Stimulated activated CD8-positive, alpha-beta memory T cell treated with anti-CD3 and anti-CD28 coated beads, Interleukin-4, amount 100 ng/mL, for 1 hour (primary cell): ENCODE measurements at places on chromosomes 5 and 9.
A peak's percentile ranks its signal among the peaks of the same experiment; 100 is the strongest.

DNA sequence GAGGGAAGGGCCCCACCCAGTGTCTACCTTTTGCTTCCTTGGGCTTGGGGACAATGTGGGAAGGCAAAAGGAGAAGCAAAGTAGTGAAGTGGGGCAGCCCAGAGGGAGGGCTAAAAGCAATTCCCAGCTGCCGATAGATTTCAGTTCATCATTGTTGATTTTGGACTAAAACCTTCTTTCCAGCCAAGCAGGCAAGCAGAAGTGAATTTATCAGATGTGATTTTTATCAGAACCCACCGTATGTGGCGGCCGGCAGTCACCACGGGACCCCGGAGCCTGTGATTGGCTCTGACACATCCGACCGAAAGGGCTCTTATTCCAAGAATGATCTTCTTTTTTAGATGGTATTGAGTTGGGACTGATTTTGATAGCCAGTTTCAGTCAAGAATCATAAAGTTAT, 559.9 kb downstream of the PSAT1 start:
- DNase-seq, result no peak

DNA sequence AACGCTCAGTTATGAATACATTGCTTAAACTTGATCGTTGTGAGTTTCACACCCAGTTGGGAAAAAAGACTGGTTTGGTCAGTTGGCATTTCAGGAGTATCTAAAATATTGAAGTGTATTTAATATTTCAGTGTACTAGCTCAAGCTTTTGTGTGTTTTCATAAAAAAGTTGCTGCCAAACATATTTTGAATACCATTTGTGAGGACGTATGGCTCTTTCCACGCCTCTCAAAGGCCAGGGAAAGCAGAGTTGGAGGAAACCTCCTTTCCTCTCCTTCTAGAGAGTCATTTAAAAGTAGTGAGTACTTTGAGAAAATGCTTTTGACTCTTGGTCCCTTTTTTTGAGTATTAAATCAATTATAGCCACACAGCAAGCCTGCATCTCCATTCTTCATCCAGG, 43.2 kb upstream of the ANKRD33B start:
- DNase-seq, result no peak

DNA sequence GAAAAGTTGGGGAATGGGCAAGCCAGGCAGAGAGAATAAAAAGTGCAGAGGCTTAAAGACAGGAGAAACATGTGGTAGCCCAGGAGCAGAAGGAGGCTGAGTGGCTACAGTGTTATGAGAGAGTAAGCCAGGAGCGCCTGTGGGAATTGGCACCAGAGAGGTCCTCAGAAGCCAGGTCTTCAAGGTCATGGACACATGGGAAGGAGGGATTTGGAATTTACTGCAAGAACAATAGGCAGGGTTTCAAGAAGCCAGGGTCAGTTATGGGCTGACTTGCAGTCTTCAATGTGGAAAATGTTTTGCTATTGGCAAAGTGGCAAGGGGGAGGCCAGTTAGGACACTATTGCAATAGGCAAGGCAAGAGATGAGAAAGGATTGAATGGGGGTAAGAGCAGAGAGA, 29.3 kb downstream of the ERAP1 start:
- no peak for DNase-seq

GRCh38 chr9:8860925-8861324, 1061.3 kb upstream of the DMAC1 start:
- no peak for DNase-seq

DNA sequence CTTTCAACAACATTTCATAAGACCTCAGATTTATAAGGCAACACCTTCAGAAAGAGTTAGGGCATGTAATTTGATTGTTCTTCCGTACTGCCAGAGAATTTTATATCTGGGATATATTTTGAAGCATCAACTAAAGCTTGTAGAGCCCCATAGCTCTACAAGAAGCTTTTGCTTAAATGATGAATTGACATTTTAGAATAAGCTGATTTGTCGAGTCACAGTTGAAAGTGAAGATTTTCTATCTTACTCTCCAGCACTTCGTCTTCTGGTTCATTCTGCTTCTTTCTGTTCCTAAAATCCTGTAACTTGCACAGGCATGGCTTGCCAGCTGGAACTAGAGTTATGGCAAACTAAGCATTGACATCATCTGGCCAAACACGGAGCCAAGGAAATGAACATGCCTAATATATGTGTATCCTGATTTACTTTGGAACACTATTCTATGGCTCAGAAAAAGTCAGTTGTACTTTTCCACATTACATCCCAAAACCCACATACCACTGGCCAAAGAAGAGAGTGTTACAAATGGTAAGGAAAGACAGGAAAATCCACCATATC, 68.6 kb upstream of the MAST4 start:
- DNase-seq, result no peak

DNA sequence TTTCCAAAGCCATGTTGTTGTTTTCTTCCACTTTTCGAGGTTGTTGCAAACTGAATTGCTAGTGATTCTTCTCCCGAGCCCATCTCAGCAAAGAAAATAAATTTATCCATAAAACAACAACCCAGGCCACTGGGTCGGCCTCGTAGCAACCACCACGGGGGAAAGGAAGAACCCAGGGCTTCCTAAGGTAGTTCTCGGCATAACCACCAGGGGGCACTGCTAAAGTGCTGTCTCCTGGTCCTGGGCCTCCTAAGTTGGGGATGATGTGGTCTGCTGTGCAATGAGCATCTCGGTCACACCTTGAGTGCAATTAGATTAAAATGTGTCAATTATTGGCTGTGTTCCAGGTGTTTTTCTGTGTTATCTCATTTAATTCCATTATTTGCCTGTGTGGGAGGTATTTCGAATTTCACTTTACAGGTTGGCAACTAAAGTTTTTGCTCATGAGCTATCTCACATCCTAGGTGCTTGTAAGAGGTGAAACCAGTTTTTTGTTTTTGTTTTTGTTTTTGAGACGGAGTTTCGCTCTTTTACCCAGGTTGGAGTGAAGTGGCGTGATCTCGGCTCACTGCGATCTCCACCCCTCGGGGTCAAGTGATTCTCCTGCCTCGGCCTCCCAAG, 102.8 kb upstream of the DAP start:
- peak; percentile 23 for DNase-seq

DNA sequence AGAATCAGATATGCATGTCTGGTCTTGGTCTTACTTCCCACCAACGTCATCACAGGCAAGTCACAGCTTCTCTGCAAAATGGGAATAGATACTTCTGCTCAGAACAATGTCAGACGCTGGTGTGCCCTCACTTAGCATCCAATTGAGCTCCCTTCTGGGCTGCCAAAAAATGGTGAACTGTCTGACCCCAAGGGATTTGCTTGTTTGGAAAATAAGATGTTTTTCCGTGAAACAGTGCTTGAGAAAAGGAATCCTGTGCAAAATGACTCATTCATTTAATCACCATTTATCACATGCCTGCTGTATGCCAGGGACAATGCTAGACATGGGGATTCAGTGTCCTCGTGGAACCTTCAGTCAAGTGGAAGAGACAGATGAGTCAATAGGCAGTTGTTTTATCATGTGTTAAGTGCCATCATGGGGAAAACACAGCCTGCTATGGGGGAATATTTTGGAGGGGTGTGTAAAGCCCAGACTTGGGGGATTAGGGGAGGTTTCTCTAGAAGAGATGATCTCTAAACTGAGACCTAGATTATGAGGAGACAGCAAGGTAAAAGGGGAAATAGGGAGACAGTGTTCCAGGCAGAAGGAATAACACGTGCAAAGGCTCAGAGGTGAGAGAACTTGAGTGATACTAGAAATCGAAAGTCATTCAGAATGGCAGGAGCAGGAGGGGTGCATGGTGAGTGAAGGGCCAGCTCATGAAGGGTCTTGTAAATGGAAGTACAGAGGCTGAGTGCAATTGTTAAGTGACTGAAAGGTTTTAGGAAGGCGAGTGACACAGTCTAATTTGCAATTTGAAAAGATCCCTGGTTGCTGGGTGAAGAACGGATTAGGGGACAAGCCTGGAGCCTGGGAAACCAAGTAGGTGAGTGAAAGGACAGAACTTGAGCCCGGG, 3.9 kb downstream of the NIPAL4 start:
- DNase-seq, result no peak

DNA sequence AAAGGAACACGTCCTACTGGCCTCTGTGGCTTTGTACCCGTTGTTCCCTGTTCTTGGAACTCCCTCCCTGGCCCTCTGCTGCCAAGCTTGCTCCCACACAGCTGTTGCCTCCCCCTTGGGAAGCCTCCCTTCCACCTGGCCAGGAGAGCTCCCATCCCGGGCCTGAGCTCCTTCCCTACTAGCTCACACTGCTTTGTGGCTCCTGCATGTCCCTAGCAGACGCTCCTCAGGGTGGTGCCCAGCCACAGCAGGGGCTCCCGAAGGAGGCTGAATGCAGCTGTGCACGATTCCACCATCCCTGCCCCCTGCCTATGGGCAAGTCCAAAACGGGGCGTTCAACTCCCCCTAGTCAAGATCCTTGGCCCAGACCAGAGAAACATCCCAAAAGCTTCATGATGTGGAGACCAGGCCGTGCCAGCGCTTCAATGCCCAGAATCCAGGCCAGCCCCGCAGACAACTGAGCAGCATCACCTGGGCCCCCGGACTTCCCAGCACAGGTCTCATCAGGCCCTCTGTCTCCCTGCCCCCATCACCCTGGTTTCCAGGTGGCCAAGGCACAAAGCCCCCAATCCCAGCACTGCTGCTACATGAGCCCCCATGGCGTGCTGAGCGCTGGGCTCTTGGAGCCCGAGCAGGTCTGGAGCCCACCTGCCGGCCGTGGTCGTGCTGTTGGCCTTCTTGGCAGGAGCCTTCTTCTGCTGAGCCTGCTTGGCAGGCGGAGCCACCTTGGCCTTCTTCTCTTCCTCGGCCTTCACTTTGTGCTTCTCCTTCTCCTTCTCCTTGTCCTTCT, 14.3 kb downstream of the BRD3OS start:
- DNase-seq, result no peak

GRCh38 chr9:1460143-1460769, 410.1 kb downstream of the DMRT2 start:
- DNase-seq, result no peak

GRCh38 chr5:68440651-68441050, 225.1 kb downstream of the PIK3R1 start:
- no peak for DNase-seq

- no peak for DNase-seq
These were observed 23.1 kb upstream of the SHB start for GRCh38 chr9:38092200-38092524.

DNA sequence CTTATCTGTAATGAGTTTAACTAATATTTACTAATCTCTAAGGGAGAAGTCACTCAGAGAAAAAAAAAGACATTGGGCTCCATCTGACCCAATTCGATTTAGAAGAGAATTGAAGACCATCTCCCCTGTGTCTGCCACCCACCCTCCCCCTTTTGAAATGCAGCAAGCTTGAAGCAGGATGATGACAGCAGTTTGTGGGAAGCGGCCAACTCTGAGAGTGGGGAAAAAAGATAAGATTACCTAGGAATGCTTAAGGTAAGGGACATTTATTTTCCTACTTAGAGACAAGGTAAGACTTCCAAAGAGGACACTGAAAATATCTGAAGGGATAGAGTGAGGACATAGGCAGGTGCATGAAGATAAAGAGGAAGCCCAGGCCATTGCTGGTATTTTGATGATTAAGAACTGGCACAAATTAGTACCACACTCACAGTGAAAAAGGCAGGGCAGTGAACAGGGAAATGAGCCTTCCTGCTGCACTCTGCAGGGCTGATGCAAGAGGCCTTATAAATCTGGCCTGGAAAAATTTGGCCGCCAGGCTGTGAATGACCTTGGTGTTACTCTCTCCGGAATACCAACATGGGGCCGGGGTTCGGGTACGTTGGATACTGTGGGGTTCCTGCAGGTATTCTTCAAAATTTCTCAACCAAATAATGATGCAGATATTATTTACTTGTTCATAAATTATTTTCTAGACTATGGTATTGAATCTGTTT, 42.3 kb downstream of the HTR1A start:
- no peak for DNase-seq

- DNase-seq, result no peak
These were observed 17.6 kb downstream of the TEK start for GRCh38 chr9:27126670-27127069.

DNA sequence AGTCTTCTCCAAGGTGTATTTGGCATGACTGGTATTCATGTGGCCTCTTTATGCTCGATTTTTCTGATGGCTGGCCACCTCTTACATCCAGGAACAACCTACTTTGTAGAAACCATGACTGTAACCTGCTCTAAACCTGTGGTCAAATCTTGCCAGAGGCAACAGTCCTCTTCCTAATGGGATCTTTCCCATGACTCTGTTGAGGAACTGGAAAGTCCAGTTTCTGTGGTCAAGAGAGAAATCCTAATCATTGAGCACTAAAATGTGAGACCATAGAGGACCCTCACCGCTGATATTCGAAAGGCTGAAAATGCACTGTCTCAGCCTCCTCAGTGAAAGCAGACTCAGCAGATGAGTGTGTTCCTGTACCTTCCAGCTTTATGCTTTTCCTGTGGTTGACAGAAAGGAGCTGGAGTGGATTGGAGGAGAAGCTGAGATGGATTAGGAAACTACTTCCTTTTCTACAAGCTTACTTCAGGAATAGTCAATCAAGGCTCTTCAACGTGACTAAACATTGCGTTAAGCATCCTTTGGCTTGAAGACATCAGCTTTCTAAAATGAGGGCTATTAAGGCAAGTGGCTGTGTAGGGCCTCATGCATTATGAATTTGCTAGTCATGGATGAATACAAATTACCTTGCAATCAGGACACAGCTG, 69.7 kb upstream of the DAPK1 start:
- DNase-seq, result no peak

GRCh38 chr5:55402199-55402598, 94.4 kb downstream of the MTREX start:
- no peak for DNase-seq

DNA sequence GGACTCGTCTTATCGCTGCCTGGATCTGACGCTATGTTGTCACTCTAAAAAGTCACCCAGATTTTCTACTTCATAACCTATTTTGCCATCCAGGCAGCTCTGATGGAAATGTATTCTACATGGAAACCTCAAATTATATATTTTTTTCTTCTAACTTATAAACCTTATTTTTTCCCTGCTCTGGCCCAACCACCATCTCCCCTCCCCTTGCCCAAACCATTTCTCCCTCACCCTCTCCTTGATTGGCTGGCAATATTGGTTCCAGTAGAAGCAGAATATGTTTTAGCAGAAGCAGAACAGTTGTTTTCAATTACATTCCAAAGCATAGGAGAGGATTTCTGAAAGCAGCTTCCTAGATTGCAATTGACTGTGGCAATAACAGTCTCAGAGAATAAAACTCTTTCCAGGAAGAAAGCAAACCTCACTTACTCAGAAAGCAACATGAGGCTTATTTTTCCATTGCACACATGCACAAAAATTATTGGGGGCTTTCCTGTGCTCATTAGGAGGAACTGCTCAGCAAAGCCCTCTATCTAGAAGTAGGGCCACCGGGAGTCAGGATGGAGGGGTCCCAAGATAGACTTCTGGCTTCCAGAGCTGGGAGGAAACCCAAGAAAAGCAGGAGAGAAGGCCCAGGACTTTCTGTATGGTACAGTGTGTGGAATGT, 191.8 kb downstream of the ESM1 start:
- no peak for DNase-seq

DNA sequence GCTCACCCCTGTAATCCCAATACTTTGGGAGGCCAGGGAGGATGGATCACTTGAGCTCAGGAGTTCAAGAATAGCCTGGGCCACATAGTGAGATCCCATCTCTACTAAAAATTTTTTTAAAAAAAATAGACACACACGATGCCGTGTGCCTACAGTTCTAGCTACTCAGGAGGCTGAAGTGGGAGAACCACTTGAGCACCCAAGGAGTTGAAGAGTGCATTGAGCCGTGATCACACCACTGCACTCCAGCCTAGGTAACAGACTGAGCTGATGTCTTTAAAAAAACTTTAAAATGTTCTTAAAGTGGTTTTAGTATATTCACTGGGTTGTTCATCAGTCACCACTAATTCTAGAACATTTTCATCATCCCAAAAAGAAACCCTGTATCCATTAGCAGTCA, 51.9 kb upstream of the RNF38 start:
- DNase-seq, result no peak
